ENCODE measurements at places on chromosomes 5 and 9. TPM values are rescaled to one million over a fixed set of nuclear protein-coding genes. Genes with fewer than 3 reads are reported as not detected.

The FOXD4L6 gene
- polyA plus RNA-seq: not detected

The PCDHGC4 gene
- polyA plus RNA-seq: not detected

DNA sequence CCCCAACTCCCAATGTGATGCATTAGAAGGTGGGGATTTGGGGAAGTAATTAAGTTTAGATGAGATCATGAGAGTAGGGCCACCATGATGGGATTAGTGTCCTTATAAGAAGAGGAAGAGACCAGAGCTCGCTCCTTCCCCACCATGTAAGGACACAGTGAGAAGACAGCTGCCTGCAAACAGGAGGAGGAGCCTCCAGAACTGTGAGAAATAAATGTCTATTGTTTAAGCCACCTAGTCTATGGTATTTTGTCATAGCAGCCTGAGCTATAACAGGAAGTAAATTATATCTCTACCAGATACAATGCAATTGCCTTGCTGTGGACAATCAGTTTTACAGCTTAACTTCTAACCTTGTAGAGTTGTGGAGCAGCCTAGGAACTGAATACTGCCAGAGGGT, 58.0 kb downstream of the ANKRD33B start:
- DNase-seq: no peak

DNA sequence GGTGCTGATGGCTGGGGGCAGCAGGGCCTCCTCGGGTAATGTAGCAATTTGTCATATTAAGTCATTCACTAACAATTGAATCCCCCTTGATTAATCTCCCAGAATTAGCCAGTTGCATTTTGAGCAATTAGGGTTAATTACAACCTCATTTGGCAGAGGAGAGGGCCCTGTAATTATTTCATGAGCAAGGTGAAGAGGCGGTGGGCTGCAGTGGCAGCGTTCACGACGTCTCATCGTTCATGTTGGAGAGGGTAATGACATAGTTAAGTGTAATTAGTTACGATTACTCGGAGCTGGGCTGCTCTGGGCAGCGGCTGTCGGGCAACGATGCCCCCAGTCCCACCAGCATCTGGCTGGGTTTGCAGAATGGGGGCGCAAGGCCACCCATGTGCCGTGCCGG, 46.0 kb downstream of the NEK6 start:
- no peak for DNase-seq

DNA sequence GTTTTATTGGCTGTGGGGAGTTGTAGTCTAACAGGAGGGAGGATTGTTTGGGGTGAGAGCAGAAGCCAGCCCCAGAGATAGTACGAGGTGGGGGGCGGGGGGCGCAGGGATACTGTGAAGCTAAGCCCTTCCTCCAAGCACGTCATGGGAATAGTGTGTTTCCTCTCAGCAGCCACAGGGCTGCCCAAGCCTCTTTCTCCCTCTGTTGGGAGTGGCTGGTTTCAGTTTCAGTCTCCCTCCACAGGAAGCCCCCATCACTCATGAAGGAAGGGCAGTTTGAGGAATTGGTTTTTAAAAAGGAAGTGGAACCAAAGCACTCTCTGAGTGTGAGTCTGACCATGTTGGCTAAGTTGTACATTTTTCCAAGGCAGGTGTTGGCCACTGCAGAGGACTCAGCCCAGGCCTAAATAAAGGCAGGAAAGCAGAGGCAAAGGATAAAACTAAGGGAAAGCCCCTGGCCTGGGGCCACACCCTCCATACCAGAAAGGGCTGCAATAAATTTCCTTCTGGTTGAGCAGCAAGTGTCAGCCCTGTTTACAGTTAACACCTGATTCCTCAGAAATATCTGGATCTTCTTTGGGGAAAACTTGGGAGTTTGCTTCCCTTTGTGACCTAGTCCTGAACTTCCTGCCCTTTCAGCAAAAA, 3.2 kb downstream of the RAB24 start:
- no peak for DNase-seq

DNA sequence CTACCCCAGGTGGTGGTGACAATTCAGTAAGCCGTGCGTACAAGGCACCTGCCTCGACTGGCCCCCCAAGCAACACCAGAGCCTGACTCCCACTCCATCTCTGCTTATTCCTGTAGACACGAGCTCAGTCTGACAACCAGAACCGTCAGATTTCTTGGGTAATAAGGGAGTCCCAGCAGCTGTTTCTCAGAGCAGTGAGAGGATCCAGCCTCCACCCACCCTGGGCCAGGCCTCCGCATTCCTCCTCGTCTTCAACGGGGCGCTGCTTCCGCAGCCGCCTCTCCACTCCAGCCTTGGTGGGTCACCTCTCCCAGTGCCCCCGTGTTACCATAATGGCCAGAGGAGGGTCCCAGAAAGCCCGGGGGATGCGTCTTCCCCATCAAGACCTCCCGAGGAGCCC, 27.7 kb upstream of the GFPT2 start:
- peak; percentile 50 for DNase-seq

- no peak for DNase-seq
Measured at GRCh38 chr9:134725605-134725940, 84.0 kb downstream of the COL5A1 start.

DNA sequence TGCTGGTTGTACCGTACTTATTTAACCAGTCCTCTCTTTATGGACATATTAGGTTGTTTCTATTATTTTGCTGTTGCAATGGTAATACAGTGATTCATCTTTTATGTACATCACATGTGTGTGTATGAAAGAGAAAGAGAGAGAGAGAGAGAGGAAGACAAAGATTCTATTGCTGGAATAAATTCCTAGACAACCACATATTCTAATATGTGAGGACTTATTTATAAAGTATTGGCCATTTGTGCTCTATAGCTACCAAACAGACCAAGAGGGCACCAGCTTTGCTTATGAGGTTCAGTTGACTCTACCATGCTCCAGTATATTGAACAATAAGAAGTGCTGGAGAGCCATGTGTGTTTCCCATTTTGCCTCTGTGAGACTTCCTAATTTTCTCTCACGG, 513.5 kb downstream of the DMAC1 start:
- DNase-seq: no peak

DNA sequence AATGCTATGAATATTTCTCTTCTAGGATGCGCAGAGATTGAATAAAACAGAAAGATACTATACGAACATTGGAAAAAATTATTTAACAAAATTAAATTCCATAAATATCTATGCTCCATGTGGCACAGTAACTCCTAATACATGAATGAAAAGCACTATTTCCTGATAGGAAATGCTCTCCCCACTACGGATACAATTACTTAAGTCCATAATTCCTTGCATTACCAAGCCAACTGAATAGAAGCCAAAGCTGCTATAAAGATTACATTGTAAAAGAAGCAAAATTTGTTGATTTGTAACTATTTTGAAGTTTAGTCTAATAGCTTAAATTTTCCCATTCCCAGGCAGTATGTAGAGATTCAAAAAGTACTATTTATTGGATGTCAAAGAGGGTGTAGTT, 61.8 kb upstream of the SNX2 start:
- no peak for DNase-seq

- DNase-seq: peak; percentile 22
Measured at GRCh38 chr5:102153003-102153759, 142.9 kb downstream of the SLCO4C1 start.

DNA sequence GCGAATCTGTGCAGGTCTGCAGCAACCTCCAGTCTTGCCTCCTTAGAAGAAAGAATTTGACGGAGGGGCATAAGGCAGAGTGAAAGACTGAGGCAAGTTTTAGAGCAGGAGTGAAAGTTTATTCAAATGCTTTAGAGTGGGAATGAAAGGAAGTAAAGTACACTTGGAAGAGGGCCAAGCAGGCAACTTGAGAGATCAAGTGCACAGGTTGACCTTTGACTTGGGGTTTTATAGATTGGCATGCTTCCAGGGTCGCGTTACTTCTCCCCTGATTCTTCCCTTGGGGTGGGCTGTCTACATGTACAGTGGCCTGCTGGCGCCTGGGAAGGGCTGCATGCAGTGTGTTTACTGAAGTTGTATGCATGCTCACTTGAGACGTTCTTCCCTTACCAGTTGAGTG, 127.2 kb upstream of the FER start:
- no peak for DNase-seq

DNA sequence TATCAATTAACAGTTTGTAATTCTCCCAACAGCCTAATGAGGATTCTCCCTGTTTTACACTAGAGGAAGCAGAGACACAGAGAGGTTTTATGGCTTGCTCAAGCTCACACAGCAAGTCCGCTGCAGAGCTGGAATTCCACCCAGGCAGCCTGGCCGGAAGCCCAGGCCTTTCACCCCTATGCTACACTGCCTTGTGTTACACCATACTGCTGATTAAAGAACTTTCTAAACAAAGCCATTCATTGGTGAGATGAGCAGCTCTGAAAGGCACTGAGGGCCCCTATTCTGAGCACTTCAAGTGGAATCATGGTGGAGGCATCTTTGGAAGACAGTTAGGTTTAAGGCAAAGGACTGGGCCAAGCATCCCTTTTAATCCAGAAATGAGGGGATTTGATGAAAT, 14.7 kb upstream of the LARP1 start:
- no peak for DNase-seq
